Vagina (tissue), 2 donors: ENCODE measurements at places on chromosomes 11 and 22. TPM values are rescaled to one million over a fixed set of nuclear protein-coding genes. Genes with fewer than 3 reads are reported as not detected.

- DNase-seq = no peak
Measured at GRCh38 chr11:74739546-74740270, 8.5 kb upstream of the CHRDL2 start.

DNA sequence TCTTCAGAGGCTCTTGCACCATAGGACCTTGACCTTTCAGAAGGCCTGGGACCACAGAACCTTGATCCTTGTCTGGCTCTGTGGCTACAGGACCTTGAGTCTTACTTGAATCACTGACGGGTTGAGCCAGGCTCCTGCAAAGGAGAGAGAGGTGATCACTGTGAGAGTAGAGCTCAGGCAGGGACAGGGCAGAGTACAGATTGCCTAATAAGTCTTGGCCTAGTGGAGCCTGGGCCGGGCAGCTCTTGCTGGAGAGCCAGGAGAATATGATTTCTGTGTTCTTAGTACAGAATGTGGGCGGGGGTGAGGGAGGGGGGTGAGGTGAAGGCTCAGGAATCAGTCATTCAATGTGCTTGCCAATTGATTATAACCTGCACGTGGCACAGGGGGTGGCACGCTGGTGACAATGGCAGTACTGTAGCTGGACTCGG, 26.0 kb downstream of the SERPINH1 start:
- no peak for DNase-seq

DNA sequence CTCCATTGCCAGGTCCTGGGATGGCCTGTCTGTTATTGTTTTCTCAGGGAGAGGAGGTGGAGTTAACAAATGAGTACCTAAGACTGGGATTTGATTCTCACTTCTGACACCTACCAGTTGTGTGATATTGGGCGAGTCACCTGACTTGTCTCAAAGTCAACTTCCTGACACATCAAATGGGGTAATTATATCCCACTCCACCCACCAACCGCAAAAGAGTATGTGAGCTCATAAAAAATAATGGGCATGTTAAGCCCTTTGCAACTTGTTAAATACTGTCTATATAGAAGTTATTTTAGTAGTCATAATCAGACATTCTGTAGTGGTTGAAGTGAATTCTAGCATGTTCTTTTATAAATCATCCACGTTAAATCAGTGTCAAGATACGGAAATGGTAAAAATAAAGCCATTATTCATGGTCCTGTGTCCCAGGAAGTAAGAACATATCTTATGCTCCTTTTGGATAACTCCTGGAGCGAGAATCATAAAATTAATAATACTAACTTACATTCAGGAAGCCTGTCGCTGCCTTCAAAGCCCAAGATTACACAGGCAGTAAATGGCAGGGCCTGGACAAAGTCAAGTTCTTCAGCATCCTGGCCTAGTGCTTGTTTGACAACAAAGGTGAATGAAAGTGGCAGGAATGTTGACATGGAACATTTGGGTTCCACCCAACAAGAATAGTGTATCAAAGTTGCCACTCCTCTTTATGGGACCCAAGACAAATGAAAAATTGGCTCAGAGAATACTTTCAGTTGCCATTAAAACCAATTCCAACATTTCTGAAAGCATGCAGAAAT, 54.3 kb downstream of the SYTL2 start:
- DNase-seq = no peak

DNA sequence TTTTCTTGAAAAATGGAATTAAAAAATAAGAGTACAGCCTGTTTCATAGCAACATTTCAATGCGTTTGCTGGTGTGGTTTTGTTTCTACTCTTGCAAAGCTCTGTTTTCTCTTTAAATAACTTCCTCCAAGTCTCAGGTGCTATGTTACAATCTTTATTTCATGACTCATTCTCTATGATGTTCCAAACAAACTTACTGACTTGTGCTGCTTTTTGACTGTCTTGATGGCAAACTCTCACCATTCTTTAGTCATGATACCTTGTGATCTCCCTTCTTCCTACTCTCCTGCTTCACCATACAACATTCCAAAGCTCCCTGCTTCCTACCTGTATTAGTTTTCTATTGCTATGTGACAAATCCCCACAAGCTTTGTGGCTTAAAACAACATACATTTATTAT, 166.1 kb downstream of the C11orf91 start:
- no peak for DNase-seq

DNA sequence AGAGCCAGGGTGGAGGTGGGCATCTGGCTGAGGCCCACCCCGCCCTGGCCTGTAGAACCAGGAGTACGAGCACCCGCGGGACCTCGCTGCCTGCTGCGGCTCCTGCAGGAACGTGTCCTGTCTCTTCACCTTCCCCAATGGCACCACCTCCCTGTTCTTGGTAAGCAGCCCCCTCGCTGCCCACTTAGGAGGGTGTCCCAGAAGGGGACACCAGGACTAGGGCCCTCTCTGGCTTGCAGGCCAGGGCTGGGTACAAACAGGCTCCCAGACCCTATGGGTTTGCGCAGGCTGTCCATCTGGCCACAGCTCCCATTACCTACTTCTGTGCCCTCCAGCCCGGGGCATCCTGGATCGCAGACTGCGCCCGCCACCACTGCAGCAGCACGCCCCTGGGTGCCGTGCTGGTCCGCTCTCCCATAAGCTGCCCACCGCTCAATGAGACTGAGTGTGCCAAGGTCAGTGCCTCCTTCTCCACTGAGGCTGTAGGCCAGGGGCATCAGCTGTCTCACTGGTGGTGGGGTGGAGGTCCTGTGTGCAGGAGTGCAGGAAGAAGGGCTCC, 77.5 kb upstream of the MYOD1 start:
- no peak for DNase-seq

DNA sequence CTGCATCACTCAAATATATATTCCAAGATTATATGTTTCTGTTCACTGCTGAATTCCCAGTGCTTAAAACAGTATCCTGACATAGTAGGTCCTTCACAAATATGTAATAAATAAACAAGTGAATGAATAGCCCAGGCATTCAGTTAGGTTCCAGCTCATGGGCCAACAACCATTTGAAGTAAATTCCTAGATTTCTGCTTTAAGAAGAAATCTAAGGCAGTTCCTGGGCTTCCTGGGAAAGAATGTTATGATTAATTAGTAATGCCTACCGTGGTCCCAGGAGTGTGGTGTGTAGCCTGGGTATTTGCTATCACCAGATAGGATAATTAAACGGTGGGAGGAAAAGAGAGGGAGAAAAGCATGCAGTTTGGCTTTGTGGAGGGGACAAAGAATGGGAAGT, 576.8 kb downstream of the SOX6 start:
- DNase-seq = no peak

GRCh38 chr11:44570411-44571155, 5.1 kb downstream of the CD82 start:
- DNase-seq = no peak

GRCh38 chr11:22138264-22138663, 54.6 kb upstream of the ANO5 start:
- no peak for DNase-seq

- DNase-seq = no peak
Measured at GRCh38 chr11:33197915-33198727, 36.8 kb upstream of the CSTF3 start.

GRCh38 chr11:17164361-17165246, 43.2 kb downstream of the PIK3C2A start:
- no peak for DNase-seq

Gene TMEM80
- 12.8 TPM for total RNA-seq

- no peak for DNase-seq
Measured at GRCh38 chr11:129852125-129852740, 36.6 kb downstream of the TMEM45B start.

Gene TTC38
- 58.7 TPM for total RNA-seq

Gene MYEOV
- total RNA-seq = 13.3 TPM

Gene SLC22A12
- not detected for total RNA-seq

Gene MRGPRF
- 84.5 TPM for total RNA-seq

Gene PNPLA3
- not detected for total RNA-seq

DNA sequence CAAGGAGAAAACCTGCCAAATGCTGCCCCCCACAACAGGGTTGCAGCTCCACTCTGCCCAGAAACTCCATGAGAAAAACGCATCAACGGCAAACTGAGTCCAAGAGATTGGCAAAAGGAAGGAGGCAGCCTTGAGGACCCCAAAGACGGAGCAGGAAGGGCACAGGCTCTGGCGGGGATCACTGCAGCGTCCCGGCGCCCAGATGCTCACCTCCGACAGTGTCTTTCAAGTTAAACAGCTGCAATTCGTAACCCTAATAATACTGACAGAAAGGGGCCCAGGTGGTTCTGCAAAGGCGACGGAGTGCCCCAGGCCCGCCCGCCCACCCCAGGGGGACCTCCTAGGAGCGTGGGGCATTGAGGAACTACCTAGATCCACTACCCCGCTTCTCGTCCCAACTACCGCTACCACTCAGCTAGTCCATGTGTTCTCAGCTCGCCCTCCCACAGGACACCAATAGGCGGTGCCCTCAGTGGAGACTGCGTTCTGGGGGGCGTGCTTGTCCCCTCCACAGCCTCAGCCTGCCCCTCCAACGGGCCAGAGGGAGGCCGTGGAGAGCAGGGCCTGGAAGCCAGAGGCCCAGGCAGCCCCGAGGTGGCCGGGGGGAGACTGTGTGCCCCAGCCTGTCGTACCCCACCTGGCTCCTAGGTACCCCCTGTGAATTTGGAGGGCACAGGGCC, 127.4 kb downstream of the PHF21B start:
- no peak for DNase-seq

GRCh38 chr22:40463683-40464082, 93.3 kb downstream of the SGSM3 start:
- no peak for DNase-seq

- DNase-seq = no peak
Measured at GRCh38 chr22:37909766-37910165, 3.7 kb downstream of the MICALL1 start.

DNA sequence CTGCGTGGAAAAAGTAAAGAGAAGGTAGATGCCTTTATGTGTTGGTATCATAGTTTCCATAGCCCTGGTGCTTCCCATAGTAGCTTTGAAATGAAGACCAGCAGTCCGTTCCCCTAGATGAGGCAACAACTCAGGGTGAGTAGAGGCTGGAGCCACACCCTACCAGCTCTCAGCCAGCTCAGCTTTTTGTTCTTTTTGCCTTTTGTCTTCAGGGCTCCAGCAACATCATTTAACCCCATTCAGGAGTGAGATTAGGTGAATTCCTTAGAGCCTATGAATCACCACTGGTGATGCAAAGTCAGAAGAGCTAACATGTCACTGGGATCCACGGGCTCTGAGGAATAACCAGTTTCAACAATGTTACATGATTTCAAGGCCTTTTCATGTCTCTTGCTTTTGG, 14.0 kb upstream of the SESN3 start:
- DNase-seq = no peak

GRCh38 chr11:128892866-128893565, 1.9 kb downstream of the KCNJ5 start:
- no peak for DNase-seq

DNA sequence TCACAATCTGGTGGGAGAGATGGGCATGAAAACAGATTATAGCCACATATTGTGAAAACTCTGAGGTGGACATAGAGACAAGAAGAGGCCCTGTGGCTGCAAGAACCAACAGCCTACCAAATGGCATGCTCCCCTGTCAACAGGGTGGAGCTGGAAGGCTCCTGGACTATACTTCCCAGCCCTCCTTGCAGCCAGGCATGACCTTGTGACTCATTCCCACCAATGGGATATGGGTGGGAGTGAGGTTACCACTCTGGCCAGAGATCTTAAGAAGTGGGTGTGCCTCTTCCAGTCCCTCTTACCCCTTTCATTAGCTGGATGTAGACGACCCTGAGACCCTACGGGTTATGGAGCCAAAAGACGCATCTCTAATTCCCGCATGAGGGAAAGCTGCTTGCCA, 126.4 kb upstream of the ZBED5 start:
- DNase-seq = no peak

DNA sequence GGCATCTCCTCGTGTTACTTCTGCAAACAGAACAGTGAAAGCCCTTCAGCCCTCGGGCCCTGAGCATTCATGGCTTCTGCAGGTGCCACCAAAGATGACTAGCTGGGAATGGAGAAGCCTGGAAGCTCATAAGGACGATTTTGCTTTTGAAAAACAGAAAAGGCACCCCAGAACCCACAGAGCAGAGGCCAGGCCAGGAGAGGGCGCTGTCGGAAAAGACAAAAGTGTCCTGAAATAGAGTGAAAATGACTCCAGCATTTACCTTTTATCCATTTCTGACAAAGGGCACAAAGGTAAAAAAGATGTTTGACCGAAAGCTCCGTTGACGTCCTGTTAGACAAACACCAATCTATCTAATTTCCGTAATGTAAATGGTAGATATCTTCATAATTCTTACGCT, 37.6 kb downstream of the ZNF195 start:
- no peak for DNase-seq

Gene OR51L1
- not detected for total RNA-seq

Gene ANO1
- 40.8 TPM for total RNA-seq

DNA sequence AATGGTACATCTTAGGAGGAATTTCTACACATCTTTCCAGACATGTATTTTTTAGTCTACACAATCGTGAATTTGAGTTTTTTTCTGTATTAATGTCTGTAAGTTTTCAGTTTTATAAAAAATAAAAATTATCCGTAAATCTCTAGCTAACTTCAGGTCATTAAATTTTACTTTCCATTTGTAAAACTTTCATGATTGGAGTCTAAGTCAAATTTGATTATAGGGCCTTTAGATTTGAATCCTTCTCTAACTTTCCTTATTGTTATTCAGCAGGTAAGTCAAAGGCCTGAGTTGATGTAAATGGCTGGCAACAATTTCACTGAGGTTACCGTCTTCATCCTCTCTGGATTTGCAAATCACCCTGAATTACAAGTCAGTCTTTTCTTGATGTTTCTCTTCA, at the start of gene OR8I2:
Gene OR8I2 (plus strand): TSS at position 301 of the 400 bp plus-strand sequence. CDS start 0 bp downstream, at position 301.
- DNase-seq = no peak

DNA sequence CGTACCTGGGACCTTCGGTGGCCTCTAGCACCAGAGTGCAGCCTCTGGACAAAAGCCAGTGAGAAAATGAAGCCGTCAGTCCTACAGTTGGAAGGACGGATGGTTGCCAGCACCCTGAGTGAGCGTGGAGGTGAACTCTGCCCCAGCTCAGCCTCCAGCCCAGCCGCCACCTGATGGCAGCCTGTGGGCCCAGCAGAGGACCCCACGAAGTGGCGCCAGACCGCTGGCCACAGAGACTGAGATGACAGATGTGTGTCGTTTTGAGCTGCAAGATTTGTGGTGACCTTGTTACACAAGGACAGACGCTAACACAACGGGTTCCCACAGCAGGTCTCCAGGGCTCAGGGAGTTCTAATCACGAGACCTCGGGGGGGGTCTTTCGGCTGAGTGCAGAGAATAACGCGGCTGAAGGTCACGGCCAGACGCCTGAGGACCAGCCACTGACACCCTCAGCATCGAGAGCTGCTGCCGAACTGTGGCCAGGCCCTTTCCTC, 75.0 kb downstream of the BRD1 start:
- no peak for DNase-seq
